ENCODE measurements at places on chromosomes 1 and 21. TPM values are rescaled to one million over a fixed set of nuclear protein-coding genes. Genes with fewer than 3 reads are reported as not detected.

DNA sequence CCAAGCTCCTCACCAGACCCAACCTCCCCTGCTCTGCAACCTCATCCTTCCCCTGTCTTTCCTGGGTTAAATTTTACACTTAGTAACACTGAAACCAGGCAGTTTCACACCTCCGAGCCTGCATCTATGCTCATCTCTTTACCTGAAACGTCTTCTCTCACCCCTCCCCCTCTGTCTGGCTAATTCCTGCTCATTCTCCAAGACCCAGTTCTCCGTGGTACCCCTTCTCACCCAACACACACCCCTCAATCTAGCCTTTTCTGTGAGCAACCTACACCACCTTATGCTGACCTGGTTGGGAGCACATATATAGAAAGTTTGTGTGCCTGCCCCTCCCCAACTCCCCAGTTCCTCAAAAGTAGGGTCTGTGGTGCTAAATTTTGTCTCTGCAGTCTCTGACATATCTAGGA lies 3.7 kb upstream of the KIAA1614 start:
- no peak overlapping the region for H3K4me3 ChIP-seq
- DNase-seq = peak; percentile 32
- H3K27ac ChIP-seq = no peak overlapping the region

- peaks cover 6% of the 10 kb centered on the region for H3K4me1 ChIP-seq
- H3K36me3 ChIP-seq = 0 out of 2 replicates have a peak, but pooled peaks cover under 1% of the 10 kb centered on the region
- no peak overlapping the region for H3K27ac ChIP-seq
- no peak overlapping the region for H3K4me3 ChIP-seq
Measured at GRCh38 chr1:225572422-225572821, 80.5 kb downstream of the ENAH start.

DNA sequence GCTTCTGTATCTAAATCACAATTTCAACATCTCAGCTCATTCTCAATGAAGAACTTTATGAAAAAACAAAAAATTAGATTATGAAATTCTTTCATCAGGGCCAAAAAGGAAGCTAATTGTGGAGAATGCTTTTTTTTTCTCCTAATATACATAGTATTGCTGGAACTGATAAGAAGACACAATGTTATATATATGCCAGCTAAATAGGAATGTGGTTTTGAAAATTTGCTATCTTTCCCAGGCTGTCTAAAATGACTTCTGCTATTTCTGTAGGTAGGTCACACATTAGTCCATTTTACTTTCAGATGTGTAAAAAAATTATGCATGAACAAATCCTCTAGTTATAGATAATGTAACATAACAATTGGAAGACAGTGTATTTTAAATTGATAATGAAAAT lies 732.9 kb downstream of the RWDD3 start:
- no peaks in the 10 kb centered on the region for H3K4me1 ChIP-seq
- no peaks in the 10 kb centered on the region for H3K27me3 ChIP-seq

DNA sequence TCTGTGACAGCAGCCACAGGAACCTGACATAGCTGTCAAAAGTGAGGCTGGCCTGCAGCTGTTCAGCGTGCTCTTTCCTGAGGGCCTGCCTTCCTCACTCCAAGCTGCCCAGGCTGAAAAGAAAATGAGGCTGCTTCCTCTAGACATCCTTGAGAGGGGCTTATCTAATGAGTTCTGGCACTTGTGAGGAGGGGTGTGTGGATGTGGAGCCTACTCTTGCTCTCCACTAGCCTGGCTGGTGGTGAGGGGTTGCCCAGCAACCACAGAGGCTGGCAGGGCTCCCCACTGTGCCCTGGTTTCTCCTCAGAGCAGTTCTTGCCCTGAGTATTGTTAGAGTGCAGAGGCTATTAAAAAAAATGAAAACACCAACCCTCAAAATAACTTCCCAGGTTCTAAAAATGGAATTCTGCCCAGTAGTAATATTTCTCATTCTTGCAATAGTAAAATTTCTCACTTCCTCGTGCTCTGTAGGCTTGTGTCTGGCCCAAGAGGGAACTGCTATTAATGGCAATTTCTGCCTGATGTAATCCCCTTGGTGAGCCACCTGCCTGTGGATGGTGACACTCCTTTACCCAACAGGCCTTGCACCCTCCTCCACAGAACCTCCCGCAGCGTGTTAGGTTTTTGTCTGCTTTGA lies 52.6 kb upstream of the EPS8L3 start:
- DNase-seq = no peak
- no peaks in the 10 kb centered on the region for H3K36me3 ChIP-seq
- no peak overlapping the region for H3K27ac ChIP-seq
- no peak overlapping the region for H3K4me3 ChIP-seq

GRCh38 chr21:20652846-20653245 lies 345.4 kb upstream of the NCAM2 start:
- no peak overlapping the region for H3K4me3 ChIP-seq
- no peak for DNase-seq
- H3K27ac ChIP-seq = no peak overlapping the region
- no peaks in the 10 kb centered on the region for H3K27me3 ChIP-seq

GRCh38 chr1:207888652-207889051 lies 22.3 kb downstream of the CD34 start:
- no peaks in the 10 kb centered on the region for H3K36me3 ChIP-seq
- H3K4me1 ChIP-seq = no peaks in the 10 kb centered on the region
- no peaks in the 10 kb centered on the region for H3K27me3 ChIP-seq
- H3K27ac ChIP-seq = no peak overlapping the region
- H3K4me3 ChIP-seq = no peak overlapping the region
- DNase-seq = no peak

GRCh38 chr1:47424336-47424982 lies 8.4 kb downstream of the FOXE3 start:
- no peak for DNase-seq
- no peak overlapping the region for H3K27ac ChIP-seq
- no peak overlapping the region for H3K4me3 ChIP-seq
- H3K27me3 ChIP-seq = peaks cover 53% of the 10 kb centered on the region
- H3K4me1 ChIP-seq = peaks cover 3% of the 10 kb centered on the region

DNA sequence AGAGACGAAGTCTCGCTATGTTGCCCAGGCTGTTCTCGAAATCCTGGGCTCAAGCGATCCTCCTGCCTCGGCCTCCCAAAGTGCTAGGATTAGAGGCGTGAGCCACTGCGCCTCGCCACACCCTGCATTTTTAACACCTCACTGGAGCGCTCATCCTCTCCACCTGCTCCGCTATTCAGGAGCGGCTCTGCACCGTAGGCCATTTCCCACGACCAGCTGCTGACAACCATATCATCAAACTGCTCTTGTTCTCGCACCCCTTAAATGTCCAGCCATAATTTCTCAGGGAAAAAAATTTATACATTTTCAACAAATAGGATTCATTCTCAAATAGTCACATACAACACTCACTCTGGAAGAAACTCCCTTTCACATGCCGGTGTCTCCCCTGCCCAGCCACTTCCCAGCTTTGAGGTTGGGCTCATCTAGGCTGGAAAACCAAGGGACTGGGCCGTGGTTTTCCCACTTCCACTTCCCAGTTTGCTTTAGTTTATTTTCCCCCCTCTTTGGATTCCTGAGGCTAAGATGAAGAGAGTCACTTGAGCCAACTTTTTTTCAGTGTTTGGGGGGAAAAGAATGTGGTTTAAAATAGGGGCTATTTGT lies 639 bp upstream of the IPO9 start:
- H3K4me3 ChIP-seq = no peak overlapping the region
- H3K36me3 ChIP-seq = no peaks in the 10 kb centered on the region
- no peak for DNase-seq
- no peaks in the 10 kb centered on the region for H3K27me3 ChIP-seq

DNA sequence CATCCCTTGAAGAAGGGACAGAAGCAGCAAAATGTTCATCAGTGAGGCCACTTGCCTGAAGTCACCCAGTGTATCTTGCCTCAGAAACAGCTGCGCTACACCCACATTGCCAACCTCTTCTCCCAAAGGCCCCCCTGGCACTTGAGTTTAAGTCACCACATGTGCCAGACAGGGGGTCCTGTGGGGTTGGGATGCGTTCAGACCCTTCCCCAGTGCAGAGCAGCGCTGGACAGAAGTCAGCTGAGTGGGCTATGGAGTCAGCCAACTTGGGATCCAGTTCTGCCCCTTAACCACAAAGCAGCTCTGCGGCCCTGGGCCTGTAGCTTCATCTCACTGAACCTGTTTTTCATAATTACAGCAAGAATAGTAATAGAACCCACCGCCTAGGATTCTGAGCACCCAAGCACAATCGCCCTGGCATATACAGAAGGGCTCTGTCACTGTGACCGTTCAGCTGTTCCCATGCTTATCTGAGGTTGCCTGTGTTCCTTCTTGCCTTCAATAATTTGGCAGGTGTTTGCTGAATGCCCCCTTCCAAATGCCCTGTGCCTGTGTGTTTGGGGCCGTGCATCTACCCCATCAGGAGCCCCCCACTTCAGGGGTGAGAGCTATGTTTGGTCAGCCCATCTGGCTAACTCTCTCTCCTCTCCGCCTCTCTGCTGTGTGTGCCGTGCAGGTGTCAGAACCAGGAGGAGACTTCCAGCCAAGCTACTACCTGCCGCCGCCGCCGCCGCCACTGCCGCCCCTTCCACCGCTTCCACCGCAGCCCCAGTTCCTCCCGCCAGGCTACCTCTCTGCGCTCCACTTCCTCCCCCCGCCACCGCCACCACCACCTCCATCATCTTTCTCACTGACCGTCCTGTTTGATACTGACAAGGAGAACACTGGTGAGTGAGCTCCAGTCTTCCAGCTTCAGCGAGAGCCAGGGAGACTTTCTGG lies 5.0 kb downstream of the DMRTB1 start:
- no peak overlapping the region for H3K27ac ChIP-seq
- H3K27me3 ChIP-seq = no peaks in the 10 kb centered on the region
- H3K4me3 ChIP-seq = no peak overlapping the region
- DNase-seq = no peak
- H3K4me1 ChIP-seq = no peaks in the 10 kb centered on the region

GRCh38 chr1:241275981-241276380 lies 81.0 kb downstream of the RGS7 start:
- no peak overlapping the region for H3K27ac ChIP-seq
- H3K27me3 ChIP-seq = no peaks in the 10 kb centered on the region
- no peak overlapping the region for H3K4me3 ChIP-seq

- H3K36me3 ChIP-seq = no peaks in the 10 kb centered on the region
- H3K4me1 ChIP-seq = no peaks in the 10 kb centered on the region
- no peak for DNase-seq
- H3K4me3 ChIP-seq = no peak overlapping the region
Measured at GRCh38 chr1:160626509-160627342, 20.1 kb downstream of the SLAMF1 start.

DNA sequence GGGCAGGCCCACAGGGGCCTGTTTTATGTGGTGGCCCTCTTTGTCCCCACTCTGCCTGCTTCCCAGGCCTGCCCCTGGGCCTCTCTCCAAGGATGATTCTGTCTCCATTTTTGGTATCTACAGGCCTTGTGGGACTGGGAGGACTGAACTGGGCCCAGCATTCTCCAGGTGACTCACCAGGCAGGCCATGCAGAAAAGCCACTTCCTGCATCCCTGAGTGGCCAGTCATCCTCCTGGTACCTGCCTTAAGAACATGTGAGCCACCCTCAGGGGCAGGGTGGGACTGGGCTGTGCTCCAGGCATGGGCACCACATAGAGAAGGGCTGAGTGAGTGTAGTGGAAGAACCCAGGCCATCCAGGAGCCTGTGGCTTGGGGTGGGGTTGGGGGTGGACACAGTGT lies 20.0 kb upstream of the BCAR3 start:
- H3K27ac ChIP-seq = no peak overlapping the region
- DNase-seq = peak; percentile 31
- H3K36me3 ChIP-seq = no peaks in the 10 kb centered on the region
- no peaks in the 10 kb centered on the region for H3K27me3 ChIP-seq
- H3K4me1 ChIP-seq = no peaks in the 10 kb centered on the region
- H3K4me3 ChIP-seq = no peak overlapping the region

GRCh38 chr1:64892576-64893573 lies 73.5 kb downstream of the JAK1 start:
- no peak overlapping the region for H3K4me3 ChIP-seq
- no peaks in the 10 kb centered on the region for H3K36me3 ChIP-seq
- DNase-seq = no peak
- no peak overlapping the region for H3K27ac ChIP-seq
- no peaks in the 10 kb centered on the region for H3K27me3 ChIP-seq

DNA sequence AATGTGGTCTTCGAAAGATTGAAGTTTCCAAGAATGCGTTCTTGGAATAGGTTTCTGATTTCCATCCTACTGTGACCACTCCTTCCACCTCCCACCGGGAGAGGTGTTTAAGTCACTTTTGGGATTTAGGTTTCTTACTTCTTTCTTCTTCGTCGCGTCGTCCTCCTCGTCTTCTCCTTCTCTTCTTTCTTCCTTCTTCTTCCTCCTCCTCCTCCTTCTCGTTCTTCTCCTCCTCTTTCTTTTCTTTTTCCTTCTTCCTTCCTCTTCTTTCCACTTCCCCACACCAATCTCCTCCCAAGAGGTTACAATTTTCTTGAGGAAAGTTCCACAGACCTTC lies 2.1 kb downstream of the CACHD1 start:
- peak overlapping the region; percentile 90 for H3K4me3 ChIP-seq
- no peaks in the 10 kb centered on the region for H3K27me3 ChIP-seq
- peaks cover 20% of the 10 kb centered on the region for H3K4me1 ChIP-seq
- H3K27ac ChIP-seq = no peak overlapping the region

GRCh38 chr21:46222436-46223116 lies 6.0 kb downstream of the LSS start:
- H3K27ac ChIP-seq = no peak overlapping the region
- H3K27me3 ChIP-seq = no peaks in the 10 kb centered on the region
- no peak for DNase-seq
- peaks cover 9% of the 10 kb centered on the region for H3K36me3 ChIP-seq

GRCh38 chr1:235199441-235199840 lies 38.4 kb upstream of the RBM34 start:
- H3K36me3 ChIP-seq = no peaks in the 10 kb centered on the region
- no peaks in the 10 kb centered on the region for H3K4me1 ChIP-seq
- no peaks in the 10 kb centered on the region for H3K27me3 ChIP-seq

DNA sequence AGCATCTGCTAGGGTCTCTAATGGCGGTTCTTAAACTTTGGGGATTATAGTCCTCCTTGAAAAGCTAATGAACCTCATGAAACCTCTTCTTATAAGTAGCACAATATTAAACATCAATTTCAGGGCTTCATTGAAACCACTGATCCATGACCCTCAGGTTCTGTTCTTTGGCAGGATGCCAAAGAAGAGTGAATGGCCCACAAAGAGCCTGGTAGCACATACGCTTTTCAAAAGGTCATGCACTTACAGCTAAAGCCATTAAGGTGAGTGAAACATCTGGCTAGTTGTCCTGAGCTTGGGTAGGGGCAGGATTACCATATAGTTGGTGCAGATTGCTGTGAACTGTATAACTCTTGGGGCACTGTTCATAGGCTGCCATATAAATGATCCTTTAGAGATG lies 42.3 kb downstream of the MDM4 start:
- no peak for DNase-seq
- H3K27ac ChIP-seq = no peak overlapping the region
- H3K4me1 ChIP-seq = no peaks in the 10 kb centered on the region

- H3K27ac ChIP-seq = no peak overlapping the region
- no peak for DNase-seq
- no peaks in the 10 kb centered on the region for H3K27me3 ChIP-seq
- 0 out of 2 replicates have a peak, but pooled peaks cover 3% of the 10 kb centered on the region for H3K4me1 ChIP-seq
- no peak overlapping the region for H3K4me3 ChIP-seq
Measured at GRCh38 chr1:104945406-104945805, 1195.7 kb downstream of the AMY1C start.

- H3K4me1 ChIP-seq = no peaks in the 10 kb centered on the region
- no peak overlapping the region for H3K4me3 ChIP-seq
- DNase-seq = no peak
- no peaks in the 10 kb centered on the region for H3K27me3 ChIP-seq
Measured at GRCh38 chr1:66696771-66697170, 55.5 kb upstream of the DYNLT5 start.

The SELP gene
- polyA plus RNA-seq = not detected

The NDUFS5 gene
- 835 TPM for polyA plus RNA-seq

The DNASE2B gene
- polyA plus RNA-seq = not detected

The TRIM67 gene
- not detected for polyA plus RNA-seq

The HSF2BP gene
- polyA plus RNA-seq = 0.52 TPM

The KIF26B gene
- polyA plus RNA-seq = 0.11 TPM

The NBPF4 gene
- polyA plus RNA-seq = not detected

Measured in H1 (cell line).